ENCODE measurements at places on chromosomes 5 and 9. TPM values are rescaled to one million over a fixed set of nuclear protein-coding genes. Genes with fewer than 3 reads are reported as not detected.

GRCh38 chr9:105661011-105661410 lies 1.2 kb upstream of the TAL2 start:
- no peak overlapping the region for H3K4me3 ChIP-seq
- H3K27ac ChIP-seq = no peak overlapping the region
- DNase-seq = no peak
- H3K27me3 ChIP-seq = peaks cover 36% of the 10 kb centered on the region
- H3K4me1 ChIP-seq = peaks cover 10% of the 10 kb centered on the region
- H3K36me3 ChIP-seq = no peaks in the 10 kb centered on the region

- H3K27ac ChIP-seq = no peak overlapping the region
- H3K27me3 ChIP-seq = no peaks in the 10 kb centered on the region
- DNase-seq = no peak
- no peak overlapping the region for H3K4me3 ChIP-seq
Measured at GRCh38 chr5:9201011-9201410, 344.9 kb downstream of the SEMA5A start.

DNA sequence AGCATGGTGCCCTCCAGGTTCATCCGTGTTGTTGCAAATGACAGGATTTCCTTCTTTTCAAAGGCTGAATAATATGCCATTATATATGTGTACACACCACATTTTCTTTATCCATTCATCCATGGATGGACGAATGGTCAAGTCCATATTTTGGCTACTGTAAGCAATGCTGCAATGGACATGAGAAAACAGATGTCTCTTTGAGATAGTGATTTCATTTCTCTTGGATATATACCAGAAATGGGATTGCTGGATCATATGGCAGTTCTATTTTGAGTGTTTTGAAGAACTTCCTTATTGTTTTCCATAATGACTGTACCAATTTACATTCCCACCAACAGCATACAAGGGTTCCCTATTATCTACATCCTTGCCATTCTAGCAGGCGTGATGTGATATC lies 67.9 kb downstream of the TEK start:
- no peak overlapping the region for H3K4me3 ChIP-seq
- H3K27ac ChIP-seq = no peak overlapping the region
- DNase-seq = no peak

The RAD23B gene
- total RNA-seq = 70.3 TPM

The ADGRV1 gene
- 1.1 TPM for total RNA-seq

The NEURL1B gene
- total RNA-seq = 53.2 TPM

DNA sequence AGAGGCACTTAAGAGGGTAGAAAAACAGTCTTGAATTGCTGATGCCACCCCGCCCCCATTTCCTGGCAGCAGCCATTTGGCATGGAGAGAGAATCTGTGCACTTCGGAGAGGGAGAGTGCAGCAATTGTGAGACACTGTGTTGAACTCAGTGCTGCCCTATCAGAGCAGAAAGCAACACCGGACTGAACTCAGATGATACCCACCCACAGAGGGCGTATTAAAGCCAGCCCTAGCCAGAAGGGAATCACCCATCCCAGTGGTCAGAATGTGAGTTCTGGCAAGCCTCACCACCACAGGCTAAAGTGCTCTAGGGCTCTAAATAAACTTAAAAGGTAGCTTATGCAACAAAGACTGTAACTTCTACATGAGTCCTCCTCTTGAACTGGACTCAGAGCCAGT lies 88.4 kb upstream of the RGS7BP start:
- no peak overlapping the region for H3K4me3 ChIP-seq
- H3K4me1 ChIP-seq = no peaks in the 10 kb centered on the region
- H3K27me3 ChIP-seq = no peaks in the 10 kb centered on the region
- H3K27ac ChIP-seq = no peak overlapping the region
- H3K36me3 ChIP-seq = no peaks in the 10 kb centered on the region
- DNase-seq = no peak

GRCh38 chr9:137368431-137369035 lies 54.4 kb downstream of the EXD3 start:
- H3K4me3 ChIP-seq = no peak overlapping the region
- H3K36me3 ChIP-seq = peaks cover 35% of the 10 kb centered on the region
- H3K4me1 ChIP-seq = no peaks in the 10 kb centered on the region
- H3K27ac ChIP-seq = no peak overlapping the region
- DNase-seq = peak; percentile 21
- no peaks in the 10 kb centered on the region for H3K27me3 ChIP-seq

DNA sequence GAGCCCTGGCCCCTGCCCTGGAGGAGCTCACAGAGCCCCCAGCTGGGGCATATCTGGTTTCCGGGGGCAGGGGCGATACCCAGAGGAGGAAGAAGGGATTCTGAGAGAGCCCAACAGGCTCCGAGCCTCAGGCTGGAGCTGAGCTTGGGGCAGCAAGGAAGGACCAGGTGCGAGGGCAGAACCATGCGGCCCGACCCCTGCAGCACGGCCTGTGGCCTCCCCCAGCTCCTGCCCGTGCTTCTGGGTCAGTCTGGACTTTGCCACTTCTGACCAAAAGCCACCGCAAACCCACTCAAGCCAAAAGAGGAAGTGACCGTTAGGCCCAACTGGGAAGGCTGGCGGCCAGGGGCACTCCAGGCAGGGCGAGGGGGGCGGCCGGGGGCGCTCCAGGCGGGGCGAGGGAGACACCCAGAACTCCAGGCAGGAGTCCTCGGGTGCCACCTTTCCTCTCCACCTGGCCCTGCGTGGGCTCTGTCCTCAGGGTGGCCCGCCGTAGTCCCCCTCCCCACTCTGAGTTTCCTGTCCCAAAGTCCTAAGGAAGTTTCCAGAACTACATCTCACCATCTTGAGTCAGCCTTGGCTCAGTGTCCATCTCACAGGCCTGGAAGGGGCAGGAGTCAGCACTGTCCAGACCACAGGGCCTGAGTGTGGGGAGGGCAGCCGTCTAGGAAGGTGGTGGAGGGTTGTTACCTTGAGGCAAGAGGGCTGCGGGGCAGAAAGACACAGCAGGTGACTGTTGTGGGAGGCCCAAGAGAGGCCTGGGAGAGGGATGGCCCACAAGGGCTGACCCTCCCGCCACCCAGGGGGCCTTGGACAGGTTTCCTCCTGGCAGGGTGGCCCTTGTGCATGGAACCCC lies 946 bp upstream of the LTC4S start:
- H3K36me3 ChIP-seq = peaks cover 5% of the 10 kb centered on the region
- H3K4me3 ChIP-seq = no peak overlapping the region
- H3K27ac ChIP-seq = peak overlapping the region; percentile 46
- no peaks in the 10 kb centered on the region for H3K4me1 ChIP-seq
- DNase-seq = peak; percentile 71

DNA sequence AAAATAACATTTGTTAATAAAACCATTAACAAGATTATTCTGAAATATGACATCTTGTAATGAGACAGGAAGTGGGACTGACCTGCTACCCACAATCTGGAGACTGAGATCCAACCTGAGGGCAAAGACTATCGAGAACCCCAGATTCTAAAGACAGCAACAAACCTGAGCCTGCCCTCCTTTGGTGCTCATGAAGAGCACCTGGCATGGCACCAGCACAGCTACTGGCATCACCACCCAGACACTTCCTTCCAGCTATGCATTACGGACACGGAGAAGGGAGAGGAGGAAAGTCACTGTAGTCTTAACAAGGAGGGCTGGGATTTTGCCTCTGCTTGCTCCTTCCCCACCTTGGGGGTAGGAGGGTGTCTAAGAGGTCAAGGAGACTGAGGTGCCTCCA lies 105.5 kb downstream of the AUH start:
- no peaks in the 10 kb centered on the region for H3K27me3 ChIP-seq
- no peak overlapping the region for H3K27ac ChIP-seq
- DNase-seq = no peak
- no peak overlapping the region for H3K4me3 ChIP-seq
- no peaks in the 10 kb centered on the region for H3K36me3 ChIP-seq
- no peaks in the 10 kb centered on the region for H3K4me1 ChIP-seq

The C7 gene
- 267 TPM for total RNA-seq

GRCh38 chr5:73357576-73357975 lies 91.0 kb downstream of the FOXD1 start:
- H3K4me3 ChIP-seq = no peak overlapping the region
- no peak for DNase-seq
- no peaks in the 10 kb centered on the region for H3K36me3 ChIP-seq
- no peaks in the 10 kb centered on the region for H3K27me3 ChIP-seq

DNA sequence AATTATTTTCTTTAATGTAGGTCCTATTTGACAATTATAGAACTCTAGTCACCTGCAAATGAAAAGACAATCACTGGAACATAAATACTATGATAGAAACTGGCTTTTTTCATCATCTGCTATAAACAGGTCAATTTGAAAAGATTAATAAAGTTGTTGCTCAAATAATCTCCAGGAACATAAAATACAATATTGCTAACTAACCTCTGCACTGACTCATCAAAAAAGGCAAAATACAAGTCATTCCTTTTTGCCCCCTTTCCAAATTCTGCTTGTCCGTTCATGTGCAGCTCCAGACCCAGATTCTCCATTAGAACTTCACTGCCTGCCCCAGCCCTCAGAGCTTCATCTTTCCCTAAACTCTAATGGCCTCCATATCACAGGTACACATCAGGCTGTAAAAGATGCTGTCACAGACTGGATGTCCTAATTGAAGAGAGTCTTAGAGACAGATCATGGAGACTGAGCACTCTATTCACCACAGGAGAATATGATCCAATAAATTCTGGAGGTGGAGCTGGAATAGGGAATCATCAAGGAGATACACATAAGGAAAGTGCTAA lies 1.6 kb downstream of the DCTN4 start:
- peaks cover 15% of the 10 kb centered on the region for H3K36me3 ChIP-seq
- no peaks in the 10 kb centered on the region for H3K27me3 ChIP-seq
- no peaks in the 10 kb centered on the region for H3K4me1 ChIP-seq

The PARP8 gene
- total RNA-seq = 9.3 TPM

DNA sequence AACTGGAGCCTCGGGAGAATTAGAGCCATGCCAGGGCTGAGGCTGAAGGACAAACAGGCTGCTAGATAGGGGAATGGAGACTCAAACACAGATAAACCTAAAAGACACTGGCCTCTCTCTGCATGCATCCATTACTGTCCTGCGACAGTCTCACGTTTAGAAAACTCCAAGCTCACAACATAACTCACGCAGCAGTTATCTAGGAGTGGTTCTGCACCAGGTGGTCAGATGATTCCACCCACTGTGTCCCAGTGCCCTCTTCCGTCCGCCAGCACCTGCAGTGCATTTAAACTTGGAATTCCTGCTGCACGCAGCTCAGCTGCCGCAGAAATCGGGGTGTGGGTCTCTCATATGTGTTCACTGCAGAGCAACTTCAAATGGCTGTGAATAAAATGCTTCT lies 272.6 kb upstream of the IRX2 start:
- no peak overlapping the region for H3K27ac ChIP-seq
- no peaks in the 10 kb centered on the region for H3K36me3 ChIP-seq
- DNase-seq = no peak
- H3K4me1 ChIP-seq = no peaks in the 10 kb centered on the region
- H3K4me3 ChIP-seq = no peak overlapping the region
- no peaks in the 10 kb centered on the region for H3K27me3 ChIP-seq

- no peaks in the 10 kb centered on the region for H3K4me1 ChIP-seq
- no peak overlapping the region for H3K27ac ChIP-seq
- DNase-seq = no peak
- H3K27me3 ChIP-seq = peaks cover 7% of the 10 kb centered on the region
- no peaks in the 10 kb centered on the region for H3K36me3 ChIP-seq
- H3K4me3 ChIP-seq = no peak overlapping the region
Measured at GRCh38 chr5:10497554-10497953, 55.9 kb downstream of the ROPN1L start.

The CFAP90 gene
- total RNA-seq = not detected

DNA sequence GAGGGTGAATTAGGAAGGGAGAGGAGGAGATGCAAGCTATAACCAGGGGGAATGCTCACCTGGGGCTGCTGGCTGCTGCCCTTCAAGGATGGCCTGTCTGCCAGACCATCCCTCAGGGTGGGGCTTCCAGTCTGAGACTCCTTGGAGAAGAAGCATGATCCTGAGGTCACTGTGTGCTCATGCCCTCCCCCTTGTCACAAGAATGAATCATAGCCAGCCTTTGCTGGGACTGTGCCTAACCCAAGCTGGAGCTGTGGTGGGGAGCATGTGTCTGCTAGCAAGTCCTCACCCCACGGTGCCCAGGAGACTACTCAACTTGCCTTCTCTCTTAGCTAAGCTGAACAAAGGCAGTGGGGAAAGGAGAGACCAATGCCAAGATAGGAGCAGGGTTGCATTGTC lies 463.6 kb downstream of the SPOCK1 start:
- no peak overlapping the region for H3K4me3 ChIP-seq
- no peak overlapping the region for H3K27ac ChIP-seq
- no peak for DNase-seq
- H3K36me3 ChIP-seq = no peaks in the 10 kb centered on the region
- H3K4me1 ChIP-seq = no peaks in the 10 kb centered on the region
- no peaks in the 10 kb centered on the region for H3K27me3 ChIP-seq

The PCDHA9 gene
- 1.4 TPM for total RNA-seq

GRCh38 chr5:127985811-127986325 lies 97.7 kb upstream of the SLC12A2 start:
- H3K27me3 ChIP-seq = no peaks in the 10 kb centered on the region
- no peaks in the 10 kb centered on the region for H3K36me3 ChIP-seq
- H3K4me1 ChIP-seq = peaks cover 9% of the 10 kb centered on the region
- H3K27ac ChIP-seq = no peak overlapping the region
- DNase-seq = no peak
- H3K4me3 ChIP-seq = no peak overlapping the region

- H3K4me3 ChIP-seq = no peak overlapping the region
- H3K4me1 ChIP-seq = peaks cover 50% of the 10 kb centered on the region
- no peak for DNase-seq
- H3K27ac ChIP-seq = no peak overlapping the region
- no peaks in the 10 kb centered on the region for H3K27me3 ChIP-seq
Measured at GRCh38 chr5:36337597-36337996, 35.9 kb upstream of the RANBP3L start.

Measured in sigmoid colon (tissue), 7 donors.